ENCODE measurements at places on chromosomes 6 and 20.

DNA sequence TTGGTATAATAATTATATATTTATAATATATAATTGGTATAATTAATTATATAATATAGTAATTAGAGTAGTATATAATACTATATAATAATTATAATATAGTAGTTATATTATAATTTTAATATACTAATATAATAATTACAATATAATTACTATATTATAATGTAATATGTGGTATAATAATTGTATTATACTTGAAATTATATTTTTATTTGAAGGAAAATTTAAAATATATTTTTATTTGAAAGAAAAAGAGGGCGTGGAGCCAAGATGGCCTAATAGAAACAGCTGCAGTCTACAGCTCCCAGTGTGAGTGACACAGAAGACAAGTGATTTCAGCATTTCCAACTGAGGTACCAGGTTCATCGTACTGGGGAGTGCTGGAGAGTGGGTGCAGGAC, 365.9 kb downstream of the MMUT start:
- DNase-seq, result no peak

GRCh38 chr6:403659-404655, 12.4 kb downstream of the IRF4 start:
- no peak for DNase-seq

DNA sequence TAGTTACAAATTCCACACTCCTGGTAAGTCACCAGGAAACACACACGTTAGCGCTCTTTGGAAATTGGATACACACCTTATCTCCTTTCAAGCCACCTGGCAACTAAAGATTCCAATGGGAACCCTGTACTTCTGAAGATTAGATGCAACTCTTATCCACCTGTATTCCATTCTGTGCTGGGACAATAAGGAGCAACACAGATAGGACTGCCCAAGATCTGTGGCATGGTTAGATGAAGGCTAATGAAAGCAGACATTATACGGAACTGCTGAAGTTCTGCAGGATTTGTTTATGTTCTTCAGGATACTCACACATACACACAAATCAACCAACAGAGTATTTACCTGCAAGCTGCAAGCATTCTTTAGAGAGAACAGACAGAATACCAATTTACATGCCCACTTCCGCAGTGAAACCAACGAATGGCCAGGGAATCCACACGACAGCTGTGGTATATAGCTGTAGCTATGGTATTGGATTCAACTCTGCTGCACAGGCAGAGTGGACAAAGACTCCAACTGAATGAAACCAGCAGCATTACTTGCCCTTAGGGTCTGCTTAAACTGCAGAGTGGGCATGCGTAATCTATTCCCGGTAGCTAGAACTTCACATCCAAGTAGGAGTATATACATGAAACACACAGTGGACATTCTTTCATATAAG, 12.0 kb downstream of the NCOA5 start:
- DNase-seq, result no peak

GRCh38 chr6:117668736-117669135, 6.5 kb upstream of the NUS1 start:
- DNase-seq, result no peak

DNA sequence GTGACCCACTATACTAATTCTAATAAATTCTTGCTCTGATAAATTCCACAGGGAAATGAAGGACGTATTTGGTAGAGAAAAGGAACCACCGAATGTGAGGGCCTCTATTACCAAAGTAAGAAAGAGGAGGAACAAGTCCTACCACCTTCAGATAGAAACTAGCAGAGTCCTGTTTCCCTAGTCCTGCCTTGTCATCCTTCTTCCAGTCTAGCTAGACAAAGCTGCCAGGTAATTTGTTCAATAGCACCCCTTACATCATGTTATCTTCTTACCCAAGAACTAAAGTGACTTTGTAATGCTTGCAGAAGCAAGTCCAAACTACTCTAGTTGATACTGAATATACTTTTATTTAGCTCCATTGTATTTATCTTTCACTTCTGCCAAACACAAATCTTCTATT, 29.3 kb upstream of the FAM83B start:
- no peak for DNase-seq

- no peak for DNase-seq
Measured at GRCh38 chr6:145561095-145562072, 173.9 kb downstream of the EPM2A start.

- no peak for DNase-seq
Measured at GRCh38 chr20:19609642-19610223, 148.3 kb upstream of the RIN2 start.

GRCh38 chr6:84808491-84809061, 44.2 kb upstream of the TBX18 start:
- DNase-seq, result no peak
